ENCODE measurements at places on chromosomes 12 and 14.

GRCh38 chr12:53219956-53220693 lies 11.9 kb downstream of the RARG start:
- DNase-seq = no peak

DNA sequence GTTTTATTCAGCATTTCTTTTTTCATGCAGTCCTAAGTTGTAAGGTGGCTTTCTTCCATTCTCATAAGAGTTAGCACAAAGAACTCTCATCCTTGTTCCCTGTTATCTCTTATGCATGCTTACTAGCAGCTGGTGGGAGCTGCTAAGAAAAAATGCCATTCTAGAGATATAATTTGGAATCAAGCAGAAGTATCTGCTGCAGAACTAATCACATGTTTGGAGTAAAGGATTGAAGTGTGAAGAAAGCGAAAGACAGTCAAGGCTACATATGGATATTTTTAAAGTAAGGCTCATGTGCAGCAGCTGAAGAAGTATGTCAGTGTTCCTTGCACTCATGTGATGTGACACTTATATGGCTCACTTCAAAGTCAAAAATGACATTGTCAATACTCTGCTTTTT lies 116.2 kb upstream of the PCED1B start:
- no peak for DNase-seq

GRCh38 chr12:105982022-105982421 lies 156.7 kb downstream of the NUAK1 start:
- DNase-seq = no peak

DNA sequence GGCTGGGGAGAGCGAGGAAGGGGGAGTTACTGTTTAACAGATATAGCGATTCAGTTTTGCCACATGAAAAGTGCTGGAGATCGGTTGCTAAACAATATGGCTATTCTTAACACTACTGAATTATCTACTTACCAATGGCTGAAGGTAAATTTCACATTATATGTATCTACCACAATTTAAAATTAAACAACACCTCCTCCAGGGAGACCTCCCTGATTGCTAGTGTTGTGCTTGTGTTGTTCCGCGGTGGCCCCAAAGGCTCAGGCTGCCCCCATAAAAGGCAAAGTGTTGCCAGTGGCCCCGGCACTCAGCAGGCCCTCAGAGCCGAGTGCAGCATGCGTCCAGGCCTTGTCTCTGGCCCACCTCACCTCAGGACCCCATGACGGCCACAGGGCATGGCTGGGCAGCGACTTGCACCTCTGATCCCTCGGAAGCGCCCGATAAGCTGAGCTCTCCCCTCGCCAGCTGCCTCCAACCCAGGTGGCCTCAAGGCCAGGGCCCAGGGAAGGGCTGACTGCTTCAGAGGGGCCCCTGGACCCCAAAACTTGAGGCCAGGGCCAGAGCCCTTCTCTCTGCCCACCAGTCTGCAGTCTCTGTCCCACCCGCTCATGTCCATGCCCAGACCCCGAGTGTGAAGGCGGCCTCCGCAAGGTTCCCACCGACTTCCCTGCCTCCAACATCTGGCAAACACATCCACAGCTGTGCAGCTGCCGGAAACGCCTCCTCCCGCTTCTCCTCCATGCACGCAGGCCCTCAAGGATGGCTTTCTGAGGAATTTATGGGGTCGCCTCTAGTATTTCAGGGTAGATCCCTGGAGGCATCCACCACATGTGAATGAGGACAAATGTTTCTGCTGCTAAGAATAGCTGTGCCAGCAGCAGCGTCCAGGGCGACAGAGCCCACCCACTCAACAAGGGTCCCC lies 60.0 kb downstream of the NCOR2 start:
- no peak for DNase-seq

- DNase-seq = no peak
These were observed 35.3 kb upstream of the TMTC1 start for GRCh38 chr12:29818916-29819623.

DNA sequence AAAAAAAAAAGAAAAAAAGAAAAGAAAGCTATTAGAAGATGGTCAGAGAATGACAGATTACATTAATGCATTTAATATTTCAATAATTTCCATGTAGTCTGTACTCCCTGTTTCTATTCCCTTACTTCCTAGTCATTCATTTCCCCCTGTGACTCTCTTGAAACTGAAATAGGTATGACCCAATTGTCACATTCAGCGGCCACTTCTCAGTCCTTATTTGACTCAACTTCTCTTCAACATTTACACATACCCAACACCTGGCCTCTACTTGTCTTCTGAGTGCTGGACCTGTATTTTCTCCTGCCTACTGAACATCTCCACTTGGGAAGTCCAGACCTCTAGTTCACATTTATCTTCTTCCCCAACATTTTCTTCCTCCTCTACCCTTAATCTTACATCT lies 7.2 kb downstream of the EEA1 start:
- DNase-seq = no peak

DNA sequence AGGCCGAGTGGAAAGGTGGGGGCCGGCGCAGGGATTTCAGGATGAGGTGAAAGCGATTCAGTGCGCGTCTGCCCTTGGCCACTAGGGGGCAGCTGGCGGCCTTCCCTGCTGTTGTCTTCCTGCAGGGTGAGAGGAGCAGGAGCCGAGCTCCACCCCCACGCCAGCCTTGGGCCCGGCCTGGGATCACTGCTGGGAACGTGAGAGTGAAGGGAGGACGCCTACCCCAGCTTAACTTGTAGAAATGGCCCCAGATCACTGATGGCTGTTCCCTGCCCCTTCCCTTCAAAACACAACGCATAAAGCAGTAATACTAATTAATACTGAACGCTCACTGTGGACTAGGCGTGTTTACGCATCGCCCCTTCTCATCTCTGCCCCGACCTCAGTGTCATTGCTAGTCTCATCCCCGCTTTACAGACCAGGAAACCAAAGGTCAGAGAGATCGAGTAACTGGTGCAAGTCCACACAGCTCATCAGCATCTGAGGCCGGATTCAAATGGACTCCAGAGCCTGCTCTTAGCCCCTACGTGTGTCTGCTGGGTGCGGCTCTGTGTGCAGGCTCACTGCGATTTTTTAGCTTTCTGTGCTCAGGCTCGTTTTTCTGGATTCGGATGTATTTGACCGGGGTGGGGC lies 24.3 kb downstream of the MVK start:
- peak; percentile 69 for DNase-seq

GRCh38 chr12:92434607-92435025 lies 268.2 kb upstream of the PLEKHG7 start:
- DNase-seq = no peak

DNA sequence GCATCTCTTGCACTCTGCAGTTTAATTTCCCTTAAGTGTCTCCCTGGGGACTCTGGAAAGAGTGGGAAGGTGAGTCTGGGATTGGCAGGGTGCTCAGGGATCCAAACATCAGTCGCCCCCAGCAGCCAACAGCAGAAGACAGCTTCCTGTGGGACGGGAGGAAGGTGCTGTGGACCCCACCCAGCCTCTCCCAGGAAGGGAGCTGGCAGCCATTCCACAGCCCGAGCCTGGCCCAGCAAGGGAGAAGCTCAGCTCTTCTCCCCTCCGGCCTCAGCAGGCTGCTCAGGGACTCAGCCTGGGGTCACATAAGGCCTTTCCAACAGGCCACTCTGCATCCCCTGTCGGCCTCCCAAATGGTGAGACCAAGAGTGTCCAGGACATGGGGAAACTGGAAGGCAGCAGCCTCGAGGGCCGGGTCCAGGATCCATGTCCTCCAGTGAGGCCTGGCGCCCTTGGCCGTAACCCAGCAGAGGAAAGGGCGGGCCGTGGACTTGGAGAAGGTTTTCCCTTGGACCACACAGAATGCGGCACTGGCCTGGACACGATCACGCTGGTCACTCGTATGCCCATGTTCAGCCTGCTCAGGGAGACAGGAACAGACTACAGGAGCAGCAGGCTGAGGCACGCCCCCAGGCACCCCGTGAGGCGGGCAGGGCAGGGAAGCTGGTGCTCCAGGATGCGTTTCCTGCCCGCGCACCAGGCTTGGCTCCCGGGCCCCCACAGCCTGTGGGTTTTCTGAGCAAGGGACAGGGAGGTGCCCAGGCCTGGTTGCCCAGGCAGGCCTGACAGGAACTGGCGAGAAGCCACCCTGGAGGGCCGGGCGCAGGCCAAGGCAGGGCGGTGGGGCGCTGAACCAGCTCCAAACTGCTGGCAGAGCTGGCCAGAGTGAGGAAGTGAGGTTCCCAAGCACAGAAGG lies 3.5 kb downstream of the XRCC3 start:
- DNase-seq = no peak

DNA sequence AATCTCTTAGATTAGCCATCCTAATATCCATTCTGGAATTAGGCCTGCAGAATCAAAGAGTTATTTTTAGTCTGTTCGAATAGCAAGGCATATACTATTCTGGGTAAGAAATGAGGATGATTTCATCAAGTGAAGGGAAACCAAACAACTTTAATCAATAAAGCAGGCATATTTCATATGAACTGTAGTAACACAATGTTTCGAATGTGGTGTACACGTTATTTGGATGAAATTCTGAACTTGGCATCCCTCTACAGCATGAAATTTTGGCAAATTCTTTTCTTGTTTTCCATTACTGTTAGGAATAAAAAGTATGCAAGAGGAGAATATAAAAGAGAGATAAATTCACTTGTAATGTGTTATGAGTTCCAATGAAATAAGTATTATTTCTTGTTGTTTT lies 1233.3 kb upstream of the SEL1L start:
- DNase-seq = no peak

DNA sequence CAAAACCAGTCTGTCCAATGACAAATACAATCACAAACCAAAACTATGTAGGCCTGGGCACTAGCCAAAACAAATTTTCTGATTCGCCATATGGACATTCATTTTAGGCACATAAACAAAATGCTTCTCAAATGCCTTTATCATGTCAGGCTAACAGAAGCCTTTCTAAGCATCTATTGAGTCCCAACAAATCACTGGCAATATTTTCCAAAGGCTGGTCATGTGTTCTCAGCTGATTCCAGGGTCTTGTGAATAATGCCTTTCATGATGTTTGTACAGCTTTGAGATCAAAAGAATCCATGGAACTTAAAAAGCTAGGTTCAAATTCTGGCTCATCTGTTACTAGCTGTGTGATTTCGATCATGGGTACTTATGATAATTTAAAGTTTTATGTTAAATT lies 16.1 kb downstream of the FSCB start:
- DNase-seq = no peak

DNA sequence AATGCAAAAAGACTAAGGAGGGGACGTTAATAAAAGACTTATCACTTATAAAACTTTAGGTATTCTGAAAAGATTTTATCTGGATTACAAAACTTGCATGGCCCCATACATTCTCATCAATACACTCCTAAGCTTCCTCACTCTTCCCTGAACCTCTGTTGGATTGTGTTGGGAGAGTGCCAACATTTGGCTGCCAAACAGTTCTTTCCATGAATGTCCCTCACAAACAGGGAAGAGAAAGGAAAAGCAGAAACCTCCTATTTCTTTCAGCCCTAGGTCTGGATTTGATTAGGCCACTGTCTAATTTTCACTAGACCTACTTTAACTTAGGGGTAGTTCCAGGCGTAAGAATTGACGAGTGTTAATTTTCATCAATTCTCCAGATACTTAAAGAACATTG lies 11.7 kb downstream of the PTHLH start:
- no peak for DNase-seq

DNA sequence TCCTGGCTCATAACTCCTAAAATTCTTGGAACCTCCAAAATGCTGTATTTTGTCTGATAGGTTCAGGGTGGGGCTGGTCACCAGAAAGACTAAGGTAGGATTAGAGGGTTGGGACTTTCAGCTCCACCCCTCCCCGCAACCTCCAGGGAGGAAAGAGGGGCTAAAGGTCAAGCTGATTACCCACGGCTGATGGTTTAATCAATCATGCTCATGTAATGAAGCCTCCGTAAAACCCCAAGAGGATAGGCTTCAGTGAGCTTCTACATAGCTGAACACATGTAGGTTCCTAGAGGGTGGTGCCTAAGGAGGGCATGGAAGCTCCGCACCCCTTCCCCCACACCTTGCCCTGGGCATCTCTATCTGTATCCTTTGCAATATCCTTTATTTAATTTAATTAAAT lies 60.0 kb downstream of the DGLUCY start:
- no peak for DNase-seq

DNA sequence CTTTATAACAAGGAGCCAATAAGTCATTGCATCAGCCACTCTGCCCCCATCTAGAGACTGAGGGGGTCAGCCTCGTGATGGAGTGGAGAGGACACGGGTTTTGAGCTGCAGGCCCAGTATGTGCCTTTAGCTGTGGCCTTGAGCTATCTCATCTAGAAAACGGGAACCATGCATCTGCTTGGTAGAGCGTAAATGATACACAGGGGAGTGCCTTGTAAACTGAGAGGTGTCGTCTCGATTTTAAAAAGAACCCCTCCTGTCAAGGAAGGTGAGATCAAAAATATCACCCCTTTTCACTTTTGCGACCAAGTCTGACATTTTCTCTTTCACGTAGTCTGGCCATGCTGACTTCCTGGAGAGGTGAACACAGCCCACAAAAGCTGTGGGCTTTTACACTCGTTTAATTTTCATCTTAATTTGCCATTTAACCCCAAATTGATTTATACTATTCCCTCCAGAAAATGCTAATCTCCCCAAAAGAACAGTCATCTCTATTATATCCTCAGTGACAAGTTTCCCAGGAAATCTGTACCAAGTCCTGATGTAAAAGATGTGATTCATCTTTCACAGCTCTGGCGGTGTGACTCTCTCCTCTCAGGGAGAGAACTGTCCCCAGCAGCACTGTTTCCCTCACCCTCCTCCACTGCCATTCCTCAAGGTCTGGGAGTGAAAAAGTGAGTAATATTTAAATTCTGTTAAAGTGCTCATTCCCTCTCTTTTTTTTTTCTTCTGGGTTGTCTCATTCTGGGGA lies 30.6 kb downstream of the VCPKMT start:
- DNase-seq = peak; percentile 57

DNA sequence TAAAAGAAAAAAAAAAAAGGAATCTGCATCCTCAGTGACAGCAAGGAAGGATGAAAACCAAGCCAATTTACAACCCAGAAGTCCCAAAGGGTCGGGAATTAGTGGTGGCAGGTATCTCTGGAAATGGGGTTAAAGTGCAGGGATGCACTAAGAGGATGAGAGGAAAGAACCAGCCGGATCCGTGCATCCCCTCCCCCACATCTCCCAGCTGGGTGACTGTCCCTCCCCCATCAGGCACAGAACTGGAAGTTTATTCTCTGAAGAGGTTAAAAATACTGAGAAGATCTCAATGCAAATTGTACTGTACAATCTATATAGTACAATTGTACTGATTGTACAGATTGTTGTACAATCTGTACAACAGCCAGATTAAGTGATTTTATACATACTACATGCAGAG lies 15.4 kb downstream of the CLMN start:
- no peak for DNase-seq

GRCh38 chr12:29204521-29204920 lies 55.4 kb downstream of the FAR2 start:
- no peak for DNase-seq

All from Caki2 (cell line).